ENCODE measurements at places on chromosomes 7 and 10.

GRCh38 chr10:77419056-77419455, 218.6 kb downstream of the KCNMA1 start:
- no peak for DNase-seq

GRCh38 chr7:77940647-77941046, 142.1 kb downstream of the PHTF2 start:
- DNase-seq = peak; percentile 52

- no peak for DNase-seq
Measured at GRCh38 chr7:104548861-104549260, 220.5 kb downstream of the LHFPL3 start.

- DNase-seq = no peak
Measured at GRCh38 chr10:125611756-125612155, 71.2 kb downstream of the TEX36 start.

GRCh38 chr10:17206210-17206709, 4.8 kb upstream of the TRDMT1 start:
- peak; percentile 90 for DNase-seq

DNA sequence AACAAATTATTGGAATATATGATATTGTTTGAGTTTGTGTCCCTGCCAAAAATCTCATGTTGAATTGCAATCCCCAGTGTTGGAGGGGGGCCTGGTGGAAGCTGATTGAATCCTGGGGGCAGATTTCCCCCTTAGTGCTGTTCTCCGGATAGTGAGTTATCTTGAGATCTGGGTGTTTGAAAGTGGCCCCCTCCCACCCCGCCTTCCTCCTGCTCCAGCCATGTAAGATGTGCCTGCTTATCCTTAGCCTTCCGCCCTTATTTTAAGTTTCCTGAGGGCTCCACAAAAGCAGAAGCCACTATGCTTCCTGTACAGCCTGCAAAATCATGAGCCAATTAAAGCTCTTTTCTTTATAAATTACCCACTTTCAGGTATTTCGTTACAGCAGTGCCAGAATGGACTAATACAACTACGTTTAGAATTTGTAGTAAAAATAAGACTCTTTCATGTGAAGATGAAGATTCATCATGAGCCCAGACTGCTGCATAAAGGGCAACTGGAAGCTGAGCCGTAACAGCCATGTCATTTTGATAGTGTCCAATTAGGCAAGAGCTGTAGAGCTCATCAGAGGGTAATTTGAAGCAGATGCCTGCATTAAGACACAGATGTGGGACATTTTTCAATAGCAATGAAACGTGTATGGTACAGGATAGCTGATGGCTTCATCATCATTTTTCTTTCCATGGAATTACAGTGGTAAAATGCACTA, 1007.2 kb downstream of the REEP3 start:
- no peak for DNase-seq

DNA sequence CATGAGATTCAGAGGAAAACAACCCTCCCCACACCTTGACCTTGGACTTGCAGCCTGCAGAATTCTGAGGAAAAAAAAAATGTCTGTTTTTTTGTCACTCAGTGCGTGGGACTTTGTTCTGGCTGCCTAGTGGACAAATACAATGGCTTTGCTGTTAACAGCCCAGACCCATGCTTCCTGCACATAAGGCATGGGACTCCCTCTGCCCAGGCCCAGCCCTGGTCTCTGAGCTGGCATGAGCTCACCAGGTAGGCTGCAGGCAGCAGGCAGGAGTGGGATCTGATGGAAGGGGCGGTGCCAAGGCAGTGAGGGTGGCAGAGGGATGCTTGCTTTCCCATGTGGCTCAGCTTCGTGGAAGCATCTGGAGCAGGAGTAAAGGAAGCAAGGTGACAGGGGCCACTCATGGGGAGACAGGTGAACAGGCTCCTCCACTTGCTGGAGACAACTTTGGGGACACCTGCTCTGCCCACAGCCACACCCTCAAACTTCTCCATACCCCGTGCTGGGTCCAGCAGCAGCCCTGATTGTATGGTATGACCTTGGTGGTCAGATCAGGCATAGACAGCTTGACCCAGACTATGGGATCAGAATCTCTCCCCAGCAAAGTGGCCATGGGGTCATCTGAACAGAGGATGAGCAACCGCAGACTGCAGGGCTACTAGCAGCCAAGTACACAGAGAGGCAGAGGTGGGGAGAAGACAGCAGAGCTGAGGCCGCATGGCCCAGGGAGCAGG, 27.0 kb downstream of the ANXA8 start:
- no peak for DNase-seq

DNA sequence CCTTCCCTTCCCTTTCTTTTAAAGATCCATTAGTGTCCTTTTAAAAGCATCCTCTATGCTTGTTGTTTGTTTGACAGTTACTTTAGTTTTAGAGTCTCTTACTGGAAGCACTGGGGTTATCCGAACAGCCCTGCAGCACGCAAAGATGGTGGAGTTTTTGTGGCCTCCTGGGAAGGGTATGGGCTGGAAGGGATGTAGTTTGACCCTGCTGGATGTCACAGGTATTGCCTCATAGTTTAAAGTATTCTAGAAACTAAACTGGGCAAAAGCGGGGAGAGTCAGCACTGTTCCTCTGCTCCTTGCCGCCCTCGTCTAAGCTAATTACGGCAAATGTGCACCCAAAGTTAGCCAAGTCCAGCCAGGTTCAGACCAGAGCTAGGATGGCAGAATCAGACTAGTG, 35.8 kb upstream of the GNAI1 start:
- DNase-seq = no peak

GRCh38 chr7:2063563-2064260, 169.0 kb downstream of the MAD1L1 start:
- DNase-seq = peak; percentile 21

DNA sequence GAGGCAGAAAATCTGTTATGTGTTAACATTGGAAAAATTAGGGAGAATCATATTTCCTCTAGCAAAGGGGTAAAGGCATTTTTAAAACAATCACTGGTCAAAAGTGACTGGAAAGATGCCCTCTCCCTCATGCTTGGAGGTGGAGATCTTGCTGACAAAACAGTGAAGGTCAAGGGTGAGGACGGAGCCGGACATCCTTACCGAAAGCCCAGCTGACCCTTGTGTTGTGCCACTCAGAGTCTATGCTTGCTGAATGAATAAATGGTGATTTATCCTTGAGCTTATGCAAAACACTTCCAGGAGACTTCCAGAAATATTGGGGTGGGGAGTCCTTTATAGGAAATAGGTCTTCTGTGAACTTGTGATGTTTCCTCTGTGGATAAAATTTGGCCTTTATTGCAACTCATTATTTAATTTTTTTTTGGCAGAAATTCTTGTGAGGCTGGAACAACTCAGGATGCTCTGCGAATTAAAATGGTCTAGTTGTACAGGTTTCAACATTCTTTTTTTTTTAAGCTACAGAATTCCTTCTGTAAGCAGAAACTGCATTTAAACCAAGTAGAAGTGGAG, 28.3 kb upstream of the ELMO1 start:
- no peak for DNase-seq

GRCh38 chr10:112230325-112230988, 46.9 kb upstream of the GPAM start:
- DNase-seq = no peak

- DNase-seq = no peak
Measured at GRCh38 chr10:31677195-31678138, 251.2 kb downstream of the ARHGAP12 start.

GRCh38 chr7:156014201-156014600, 201.9 kb upstream of the SHH start:
- no peak for DNase-seq

DNA sequence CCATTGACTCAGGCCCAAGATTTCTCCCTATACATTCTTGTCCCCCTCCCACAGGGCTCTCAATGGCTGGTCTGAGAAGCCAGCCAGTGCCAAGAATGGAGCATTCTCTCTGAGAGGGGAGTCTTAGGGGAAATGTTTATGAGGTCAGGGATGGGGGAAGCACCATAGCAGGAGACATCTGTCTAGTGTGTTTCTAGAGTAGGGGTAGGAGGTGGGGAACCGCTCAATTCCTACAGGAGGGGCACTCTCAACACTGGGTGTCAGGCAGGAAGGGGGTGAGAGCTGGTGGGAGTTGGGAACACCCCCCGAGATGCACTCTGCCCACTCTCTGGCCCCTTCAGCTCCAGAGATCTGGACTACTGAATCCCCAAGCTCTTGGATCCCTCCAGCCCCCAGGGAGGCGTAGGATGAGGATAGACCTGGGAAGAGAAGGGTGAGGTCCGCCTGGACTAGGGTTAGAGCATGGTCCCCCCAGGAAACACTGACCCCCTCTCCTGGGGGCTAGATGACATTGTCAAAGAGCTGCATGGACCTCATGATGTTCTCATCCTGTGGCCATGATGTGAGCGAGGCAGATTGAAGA, 8.7 kb upstream of the OGA start:
- no peak for DNase-seq

- no peak for DNase-seq
Measured at GRCh38 chr7:95508780-95509179, 23.0 kb downstream of the ASB4 start.

DNA sequence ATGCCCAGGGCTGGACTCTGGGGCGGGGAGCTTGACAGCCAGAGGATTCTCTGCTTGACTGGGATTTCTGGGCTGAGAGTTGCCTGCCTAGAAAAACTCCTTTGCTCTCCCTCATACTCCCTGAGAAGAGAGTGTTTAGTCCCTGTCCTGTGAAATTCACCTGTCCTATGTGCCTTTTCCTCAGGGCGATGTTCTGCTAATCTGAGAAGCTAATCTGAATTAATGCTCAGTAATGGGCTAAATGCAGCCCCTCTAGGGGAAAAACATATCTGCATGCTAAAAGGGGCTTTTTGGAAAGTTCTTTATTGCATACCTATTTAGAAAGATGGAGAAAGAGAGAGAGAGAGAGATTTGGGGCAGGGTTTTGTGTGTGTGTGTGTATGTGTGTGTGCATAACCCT, 454.4 kb downstream of the GATA3 start:
- DNase-seq = no peak

- no peak for DNase-seq
Measured at GRCh38 chr10:69182005-69182404, 2.0 kb downstream of the SUPV3L1 start.

- no peak for DNase-seq
Measured at GRCh38 chr7:20980668-20981264, 194.1 kb upstream of the SP8 start.

DNA sequence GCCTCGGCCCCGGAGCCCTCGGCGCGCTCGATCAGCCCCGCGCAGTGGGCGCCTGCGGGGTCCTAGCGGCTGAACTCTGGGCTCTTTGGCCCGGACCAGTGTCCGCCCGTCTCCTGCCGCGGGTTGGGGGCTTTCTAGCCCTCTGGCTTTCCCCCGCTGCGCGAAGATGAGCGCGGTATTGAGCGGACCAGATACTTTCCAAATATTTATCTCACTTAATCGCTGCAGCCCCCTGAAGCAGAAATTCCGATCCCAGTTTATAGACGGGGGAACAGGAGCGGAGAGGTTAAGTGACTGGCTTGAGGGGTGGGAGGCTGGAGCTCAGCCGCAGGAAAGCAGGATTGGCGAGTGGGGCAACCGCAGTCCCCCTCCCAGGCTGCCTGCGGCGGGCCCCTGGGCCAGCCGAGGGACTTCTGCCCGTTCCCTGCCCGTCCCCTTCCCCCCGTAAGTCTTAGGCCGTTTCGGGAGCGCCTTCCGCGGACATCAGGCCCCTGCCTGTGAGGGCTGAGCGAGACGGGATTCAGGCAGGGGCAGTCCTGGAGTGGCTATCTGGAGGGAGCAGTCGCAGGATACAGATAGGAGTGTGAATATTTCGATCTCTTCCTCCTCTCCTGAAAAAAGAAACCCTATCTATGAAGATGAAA, 565 bp downstream of the STRIP2 start:
- DNase-seq = peak; percentile 33

GRCh38 chr10:29517352-29517923, 117.3 kb downstream of the SVIL start:
- DNase-seq = peak; percentile 44

- DNase-seq = no peak
Measured at GRCh38 chr10:21696302-21696701, 162.3 kb downstream of the MLLT10 start.

GRCh38 chr7:55540226-55540858, 32.0 kb downstream of the VOPP1 start:
- DNase-seq = no peak

GRCh38 chr7:71173955-71174354, 42.0 kb downstream of the GALNT17 start:
- no peak for DNase-seq

DNA sequence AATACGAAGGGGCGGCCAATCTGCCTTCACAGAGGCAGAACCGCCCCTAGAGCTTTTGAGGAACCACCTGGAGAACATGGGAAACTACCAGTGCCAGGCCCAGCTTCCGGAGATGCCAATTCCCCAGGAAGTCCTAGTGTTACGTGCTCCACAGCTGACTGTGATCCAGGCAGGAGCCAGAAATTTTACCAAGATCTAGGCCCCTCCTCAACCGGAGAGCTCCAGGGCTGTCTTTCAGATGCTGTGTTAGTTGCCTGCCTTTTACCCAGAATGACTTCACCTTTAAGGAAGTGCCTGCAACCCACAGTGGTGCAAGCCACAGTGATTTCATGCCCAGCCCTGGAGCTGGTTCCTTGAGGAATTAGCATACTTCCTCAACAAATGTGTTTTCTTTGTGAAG, 62.9 kb downstream of the ELMO1 start:
- peak; percentile 79 for DNase-seq

GRCh38 chr10:30752481-30752881, 122.9 kb upstream of the LYZL2 start:
- DNase-seq = no peak

DNA sequence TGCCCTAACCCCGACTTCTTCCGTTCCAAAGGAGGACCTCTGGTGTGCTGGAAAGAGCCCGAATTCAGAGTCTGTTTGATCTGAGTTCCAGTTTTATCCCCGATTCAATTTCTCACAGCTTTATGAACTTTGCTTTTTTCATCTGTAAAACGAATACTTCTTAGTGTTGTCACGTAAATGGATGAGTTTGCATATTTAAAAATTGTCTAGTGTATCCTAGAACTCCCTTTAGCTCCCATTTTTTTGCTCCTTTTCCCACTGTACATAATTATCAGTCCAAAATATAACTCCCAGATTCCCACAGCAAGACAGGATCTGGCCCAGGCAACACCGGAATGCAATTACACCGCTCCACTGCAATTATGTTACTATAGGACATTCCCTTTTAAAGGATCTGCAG, 80.7 kb upstream of the ARHGAP21 start:
- DNase-seq = no peak

DNA sequence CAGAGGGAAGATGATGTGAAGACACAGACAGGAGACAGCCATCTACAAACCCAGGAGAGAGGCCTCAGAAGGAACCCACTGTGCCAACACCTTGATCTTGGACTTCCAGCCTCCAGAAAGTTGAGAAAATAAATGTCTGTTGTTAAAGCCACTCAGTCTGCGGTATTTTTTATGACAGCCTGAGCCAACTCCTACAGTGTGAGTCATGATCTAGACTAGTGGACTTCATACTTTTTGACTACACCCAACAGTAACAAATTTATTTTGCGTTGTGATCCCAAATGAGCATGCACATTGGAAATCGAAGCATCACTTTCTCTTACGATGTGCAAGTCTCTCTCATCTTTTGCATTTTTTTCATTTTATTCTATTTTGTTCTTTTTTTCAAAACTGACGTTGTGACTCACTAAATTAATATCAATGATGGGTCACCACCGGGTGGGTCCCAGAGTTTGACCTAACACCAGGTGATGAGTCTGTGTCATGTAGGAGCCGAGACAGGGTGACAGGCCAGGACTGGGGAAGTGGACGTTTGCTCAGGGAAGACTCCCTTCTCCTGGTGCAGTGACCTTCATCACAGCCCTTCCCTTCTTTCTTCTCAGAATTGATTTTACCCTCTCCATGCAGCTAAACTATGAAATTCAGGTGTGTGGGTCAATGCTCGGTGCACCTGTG, 28.9 kb downstream of the PHYH start:
- no peak for DNase-seq

- DNase-seq = no peak
Measured at GRCh38 chr7:4070214-4070613, 611.9 kb upstream of the FOXK1 start.
